ENCODE measurements at places on chromosomes 16 and 17.

- no peak for DNase-seq
Observed at GRCh38 chr16:17365591-17366298, 105.0 kb downstream of the XYLT1 start.

DNA sequence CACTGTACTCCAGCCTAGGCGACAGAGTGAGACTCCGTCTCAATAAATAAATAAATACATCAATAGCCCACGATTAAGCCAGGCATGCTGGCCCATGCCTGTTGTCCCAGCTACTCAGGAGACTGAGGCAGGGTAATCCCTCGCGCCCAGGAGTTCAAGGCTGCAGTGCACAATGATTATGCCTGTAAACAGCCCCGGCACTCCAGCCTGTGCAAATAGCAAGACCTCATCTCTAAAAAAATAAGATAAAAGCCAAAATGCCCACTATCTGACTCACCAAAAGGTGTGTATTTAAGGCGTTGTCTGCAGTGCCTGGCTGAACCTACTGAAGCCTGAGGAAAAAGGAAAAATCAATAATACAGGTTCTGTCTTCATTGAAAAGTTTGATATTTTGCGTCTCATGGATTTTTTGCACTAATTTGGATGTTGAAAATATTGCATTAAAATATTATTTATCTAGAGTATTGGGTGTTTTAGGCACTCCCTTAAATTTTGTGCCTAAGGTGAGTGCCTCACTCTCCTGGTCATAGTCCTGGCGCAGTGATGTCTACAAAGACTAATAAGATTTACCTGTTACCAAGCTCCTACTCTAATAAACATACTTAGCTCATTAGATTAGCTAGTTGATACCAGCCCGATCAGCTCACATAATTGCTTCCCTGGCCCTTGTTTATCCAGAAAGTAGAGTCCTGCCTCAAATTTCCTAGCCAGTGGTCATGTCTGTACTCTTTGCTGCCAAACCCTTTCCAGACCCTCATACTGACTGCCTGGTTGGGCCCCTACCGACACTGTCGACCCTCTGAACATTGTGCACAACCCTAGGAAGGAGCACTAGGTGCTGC is 24.7 kb upstream of the TOB1 start:
- DNase-seq, result no peak

DNA sequence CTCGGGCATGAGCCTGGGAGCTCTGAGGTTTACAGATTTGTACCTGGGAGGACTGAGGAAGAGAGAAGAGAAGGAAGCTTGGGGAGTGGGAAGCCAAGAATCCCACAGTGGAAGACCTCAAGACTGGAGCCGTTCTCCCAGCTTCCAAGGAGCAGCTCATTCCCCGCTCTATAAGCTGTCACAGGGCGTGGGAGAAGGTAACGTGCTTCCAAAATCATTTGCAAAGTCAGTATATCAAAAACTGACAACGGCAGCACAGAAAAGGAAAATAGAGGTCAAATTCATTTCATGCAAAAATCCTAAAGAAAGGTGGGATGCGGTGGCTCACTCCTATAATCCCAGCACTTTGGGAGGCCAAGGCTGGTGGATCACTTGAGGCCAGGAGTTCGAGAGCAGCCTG is 7.8 kb downstream of the PIK3R5 start:
- DNase-seq, result no peak

- no peak for DNase-seq
Observed at GRCh38 chr17:58335779-58336455, 7.3 kb upstream of the TSPOAP1 start.

- no peak for DNase-seq
Observed at GRCh38 chr17:40425741-40426140, 8.0 kb upstream of the TOP2A start.

GRCh38 chr17:69760562-69760961 is 314.5 kb upstream of the KCNJ16 start:
- no peak for DNase-seq

GRCh38 chr17:46773221-46773605 is 45.3 kb downstream of the WNT3 start:
- DNase-seq, result no peak

GRCh38 chr16:90010676-90011507 is 8.4 kb downstream of the DBNDD1 start:
- DNase-seq, result no peak

DNA sequence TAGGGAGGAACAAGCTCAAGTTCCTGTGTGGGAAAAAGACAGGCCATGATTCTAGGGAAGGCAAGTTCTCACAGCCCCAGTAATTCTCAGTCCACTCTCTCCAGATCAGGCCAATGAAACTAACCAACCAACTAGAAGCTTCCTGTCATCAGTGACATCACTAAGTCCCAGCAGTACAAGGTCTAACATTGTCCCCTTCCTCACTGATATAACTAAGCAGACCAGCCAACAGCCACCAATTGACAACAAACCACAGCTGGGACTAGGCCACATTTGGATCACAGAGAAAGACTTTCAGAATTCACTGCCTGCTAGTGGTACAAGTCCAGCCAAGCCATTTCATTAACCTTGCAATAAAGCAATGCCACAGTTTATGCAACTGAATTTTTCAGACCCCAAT is 94.0 kb downstream of the CACNG1 start:
- DNase-seq, result no peak

- DNase-seq, result no peak
Observed at GRCh38 chr16:12971241-12971640, 69.8 kb downstream of the SHISA9 start.

DNA sequence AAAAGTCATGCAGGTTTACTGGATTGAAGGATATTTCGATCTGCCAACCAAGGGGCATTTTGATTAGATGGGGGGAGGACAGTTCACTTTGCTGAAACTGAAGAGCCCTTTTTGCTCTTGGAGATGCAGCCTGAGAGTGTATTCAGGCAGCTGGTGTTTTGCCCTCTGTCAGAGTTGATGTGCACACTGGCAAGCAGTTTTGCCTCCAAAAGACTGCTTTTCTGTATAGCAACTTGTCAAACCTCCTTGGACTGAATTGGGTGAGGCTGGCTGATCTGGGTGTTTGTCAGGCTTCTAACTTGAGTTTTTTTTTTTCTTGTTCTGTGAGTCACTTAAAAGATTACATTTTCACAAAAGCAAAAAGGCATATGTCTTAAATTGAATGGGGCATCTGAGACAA is 22.6 kb upstream of the ANKFN1 start:
- DNase-seq, result no peak

GRCh38 chr17:43398724-43399595 is at the start of gene ARL4D:
TSS of gene ARL4D (plus strand) at chr17:43398993. CDS start at chr17:43399733, 740 bp downstream.
- peak; percentile 83 for DNase-seq

- DNase-seq, result no peak
Observed at GRCh38 chr17:79993390-79994227, 42.1 kb downstream of the TBC1D16 start.

- no peak for DNase-seq
Observed at GRCh38 chr16:29972500-29972899, 1.2 kb upstream of the TAOK2 start.

GRCh38 chr17:79393358-79394052 is 217.3 kb downstream of the RBFOX3 start:
- DNase-seq, result peak; percentile 88

DNA sequence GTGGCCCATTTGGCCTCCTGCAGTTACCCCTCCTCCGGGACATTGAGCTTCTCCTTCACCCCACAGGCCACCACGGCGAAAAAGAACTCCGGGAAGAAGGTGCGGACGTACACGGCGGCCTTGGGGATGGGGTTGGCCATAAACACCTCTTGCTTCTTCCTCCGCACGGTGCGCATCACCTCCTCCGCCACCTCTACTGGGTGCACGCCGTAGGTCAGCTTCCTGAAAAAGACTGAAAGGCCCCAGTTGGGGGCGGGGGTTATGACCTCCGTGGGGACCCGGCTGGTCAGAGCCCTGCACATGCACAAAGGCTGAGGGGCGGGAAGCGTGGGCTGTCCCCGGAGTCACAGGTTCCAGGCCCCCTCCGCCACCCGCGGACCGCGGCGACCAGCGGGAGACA is 19.9 kb downstream of the DHRS7C start:
- no peak for DNase-seq

- DNase-seq, result no peak
Observed at GRCh38 chr17:78905541-78905940, 2.5 kb upstream of the CEP295NL start.

GRCh38 chr17:29825604-29826003 is 104.4 kb downstream of the SSH2 start:
- DNase-seq, result no peak

DNA sequence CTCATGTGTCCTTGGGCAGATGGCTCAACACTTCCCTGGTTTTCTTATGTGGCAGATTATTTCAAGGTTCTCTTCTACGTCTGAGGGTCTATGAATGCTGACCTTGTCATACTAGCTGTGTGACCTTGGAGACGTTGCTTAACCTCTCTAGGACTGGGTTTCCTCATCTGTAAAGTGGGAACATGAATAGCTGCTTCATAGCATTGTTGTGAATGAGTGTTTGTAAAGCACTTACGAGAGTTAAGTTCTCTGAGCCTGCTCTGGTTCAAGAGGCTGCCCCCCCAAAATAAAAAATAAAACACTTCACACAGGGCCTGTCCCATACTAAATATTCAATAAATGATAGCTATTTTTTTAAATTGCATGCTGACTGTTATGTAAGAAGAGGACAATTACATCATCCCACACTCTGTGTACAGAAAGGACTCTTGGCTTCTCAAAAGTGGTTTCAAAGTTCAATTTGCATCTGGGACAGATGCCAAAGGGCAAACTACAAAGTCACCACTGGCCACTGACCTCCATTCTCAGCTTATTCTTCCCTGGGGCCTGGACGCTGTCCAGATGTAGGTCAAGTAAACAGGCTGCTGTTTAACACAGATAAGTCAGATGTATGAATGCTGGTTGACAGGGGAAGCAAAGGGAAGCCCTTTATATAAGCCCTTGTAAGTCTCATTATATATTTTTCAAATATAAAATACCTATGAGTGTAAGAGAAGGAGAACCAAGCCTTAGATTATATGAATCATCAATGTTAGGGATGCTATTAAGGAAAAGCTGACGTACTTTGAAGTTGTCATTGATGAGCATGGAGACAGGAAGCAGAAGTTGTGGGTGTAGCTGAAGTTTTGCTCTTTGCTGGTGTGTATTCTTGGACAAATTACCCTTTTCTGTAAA is 15.4 kb upstream of the NDEL1 start:
- no peak for DNase-seq

GRCh38 chr16:87365021-87365713 is 18.4 kb downstream of the FBXO31 start:
- DNase-seq, result no peak

GRCh38 chr16:89784406-89784805 is 32.0 kb downstream of the FANCA start:
- no peak for DNase-seq

DNA sequence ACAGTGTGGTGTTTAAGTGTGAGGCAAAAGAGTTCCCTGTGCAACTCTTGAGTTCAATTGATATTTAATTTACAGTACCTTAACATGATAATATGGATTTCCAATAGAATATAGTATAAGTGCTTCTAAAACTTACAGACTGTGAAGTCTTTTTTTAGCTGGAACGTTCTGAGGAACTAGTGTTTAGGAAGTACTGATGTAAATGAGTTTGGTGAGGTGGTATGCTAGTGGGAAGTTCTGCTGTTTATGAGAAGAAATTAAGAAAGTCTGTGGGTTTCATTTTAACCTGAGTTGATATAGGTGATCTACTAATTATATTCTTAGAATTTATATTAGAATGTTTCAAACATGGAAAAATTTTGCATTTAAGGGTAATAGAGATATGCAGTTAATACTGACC is 32.0 kb downstream of the PTRH2 start:
- DNase-seq, result no peak

GRCh38 chr17:45722161-45722560 is 62.0 kb upstream of the CRHR1 start:
- peak; percentile 80 for DNase-seq

GRCh38 chr16:14070555-14070876 is 603 bp upstream of the MRTFB start:
- DNase-seq, result no peak

DNA sequence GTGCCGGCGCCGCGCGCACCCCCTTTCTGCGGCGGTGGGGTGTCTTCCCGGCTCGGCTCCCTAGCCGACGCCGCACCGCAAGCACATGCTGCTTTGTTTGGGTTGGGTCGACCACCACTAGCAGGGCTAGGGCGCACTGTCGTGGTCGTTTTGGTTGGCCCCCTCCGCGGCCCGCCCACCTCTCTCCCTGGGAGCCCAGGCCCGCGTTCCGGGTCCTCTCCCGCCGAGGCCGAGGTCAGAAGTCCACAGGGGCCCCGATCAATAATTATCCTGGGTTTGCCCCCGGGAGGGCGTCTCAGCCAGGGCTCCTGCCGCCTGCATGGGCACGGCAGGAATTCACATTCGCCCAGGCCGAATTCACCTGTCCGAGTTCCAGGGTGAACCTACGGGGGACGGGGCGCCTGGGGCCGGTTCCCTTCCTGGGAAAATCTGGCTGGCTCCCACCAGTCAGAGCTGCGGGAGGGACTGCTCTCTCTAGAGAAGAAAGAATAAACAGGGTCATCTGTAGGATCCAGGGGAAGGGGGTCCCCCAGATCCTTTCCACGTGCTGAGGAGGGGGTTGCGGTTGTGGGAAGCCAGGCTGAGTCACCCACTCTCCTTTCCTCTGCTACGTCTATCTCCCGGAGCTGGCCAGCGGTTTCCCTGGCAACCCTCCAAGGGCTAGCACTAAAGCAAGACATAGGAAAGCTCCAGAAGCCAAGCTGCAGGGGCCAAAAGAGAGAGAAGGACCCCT is 584 bp upstream of the STAT5B start:
- no peak for DNase-seq

DNA sequence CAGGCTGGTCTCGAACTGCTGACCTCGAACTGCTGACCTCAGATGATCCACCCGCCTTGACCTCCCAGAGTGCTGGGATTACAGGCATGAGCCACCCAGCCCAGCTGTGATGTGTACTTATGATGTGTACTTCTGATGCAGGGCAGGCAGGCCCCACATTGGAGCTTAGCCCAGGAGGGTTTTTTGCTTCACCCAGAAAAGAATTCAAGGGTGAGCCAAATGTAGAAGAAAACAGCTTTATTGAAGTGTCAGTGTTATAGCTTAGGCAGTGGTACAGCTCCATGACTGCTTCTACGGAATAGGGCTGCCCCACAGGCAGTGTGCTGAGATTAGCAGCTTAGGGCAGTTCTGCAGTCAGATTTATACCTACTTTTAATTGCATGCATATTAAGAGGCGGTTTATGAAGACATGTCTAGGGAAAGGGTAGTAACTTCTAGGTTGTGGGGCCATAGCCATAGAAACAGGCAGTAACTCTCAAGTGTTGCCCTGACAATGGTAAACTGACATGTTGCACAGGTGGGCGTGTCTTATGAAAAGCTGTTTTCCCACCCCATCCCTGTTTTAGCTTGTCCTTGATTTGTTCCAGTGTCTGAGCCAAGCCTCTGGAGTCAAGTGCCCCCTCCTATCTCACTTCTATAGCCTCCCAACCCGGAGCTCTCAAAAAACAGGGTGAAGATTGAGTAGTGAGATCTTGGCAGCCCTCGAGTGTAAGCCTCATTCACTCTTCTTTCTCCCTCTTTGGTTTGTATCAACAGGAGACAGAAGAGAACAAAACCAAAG is 24.1 kb upstream of the POLR3E start:
- DNase-seq, result no peak

- DNase-seq, result no peak
Observed at GRCh38 chr16:69593751-69594255, 28.0 kb downstream of the NFAT5 start.

- DNase-seq, result no peak
Observed at GRCh38 chr16:26212599-26212998, 520.8 kb downstream of the HS3ST4 start.

- DNase-seq, result peak; percentile 90
Observed at GRCh38 chr17:16027708-16028584, 28.3 kb downstream of the TTC19 start.

GRCh38 chr17:66375121-66375520 is 72.7 kb downstream of the PRKCA start:
- DNase-seq, result no peak

Data from HTR-8/SVneo (cell line).